NCI-H1930 (cell line): ENCODE measurements at places on chromosomes 2 and 18.

- DNase-seq, result no peak
These were observed 258.3 kb downstream of the HAUS1 start for GRCh38 chr18:46362533-46362932.

- no peak for DNase-seq
These were observed 24.2 kb downstream of the OTOF start for GRCh38 chr2:26453421-26454329.

DNA sequence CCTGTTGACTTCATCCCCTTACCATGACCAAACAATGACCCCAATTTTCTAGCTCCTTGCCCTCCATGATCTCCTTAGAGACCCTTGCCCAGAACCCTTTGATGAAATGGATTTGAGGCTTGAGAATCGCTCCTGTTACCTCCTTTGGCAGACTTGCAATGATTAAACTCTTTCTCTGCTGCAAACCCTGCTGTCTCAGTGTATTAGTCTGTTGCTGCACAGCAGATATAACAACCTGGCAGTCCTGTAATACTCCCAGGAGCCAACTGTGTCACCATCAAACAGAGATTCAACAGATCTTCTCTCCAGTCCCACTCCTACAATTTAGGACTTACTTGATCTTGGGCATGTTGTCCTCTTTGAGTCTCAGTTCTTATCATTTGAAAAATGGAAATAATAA is 242.9 kb downstream of the HRH4 start:
- DNase-seq, result no peak

DNA sequence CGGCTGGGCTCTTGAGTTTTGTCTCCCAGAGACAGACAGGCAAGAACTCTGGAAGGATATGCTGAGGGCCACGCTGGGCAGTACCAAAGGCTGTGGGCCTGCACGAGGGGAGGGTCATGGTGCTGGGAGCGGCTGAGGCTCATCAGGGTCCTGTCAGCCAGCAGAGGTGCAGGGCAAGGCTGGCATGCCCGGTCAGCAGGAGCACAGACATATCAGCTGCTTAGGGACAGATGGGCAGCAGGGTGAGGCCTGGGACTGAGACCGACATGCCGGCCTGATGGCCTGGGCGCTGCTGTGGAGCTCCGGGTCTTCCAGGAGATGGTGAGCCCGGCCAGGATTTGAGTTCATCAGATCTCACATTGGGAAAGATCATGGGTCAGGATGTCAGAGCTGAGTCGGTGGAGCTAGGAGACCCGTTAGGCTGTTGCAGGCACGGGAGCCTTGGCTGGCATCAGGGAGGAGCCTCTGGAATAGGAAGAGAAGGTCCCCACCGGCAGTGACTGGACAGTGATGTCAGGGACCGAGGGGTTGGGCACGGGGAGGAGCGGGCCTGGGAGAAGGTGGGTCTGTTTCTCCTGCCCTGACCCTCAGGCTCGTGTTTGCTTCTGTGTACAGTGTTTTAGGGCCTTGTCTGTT is 18.8 kb downstream of the CNDP2 start:
- DNase-seq, result no peak

DNA sequence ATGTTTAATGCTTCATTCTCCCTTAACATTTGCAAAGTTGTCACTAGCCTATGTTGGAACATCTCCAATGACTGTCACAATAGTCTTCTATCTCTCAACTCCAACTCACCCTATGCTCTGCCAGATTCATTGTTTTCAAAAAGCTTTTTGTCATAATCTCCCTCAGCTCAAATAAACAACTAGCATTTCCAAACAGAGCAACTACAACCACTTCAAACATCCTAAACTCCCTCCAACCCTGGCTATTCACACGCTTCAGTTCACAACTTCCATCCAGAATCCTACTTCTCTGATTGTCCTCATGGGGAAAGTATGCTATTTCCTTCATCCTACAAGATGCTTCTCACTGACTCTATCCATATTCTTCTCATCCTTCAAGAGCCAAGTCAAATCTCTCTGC is 139.2 kb upstream of the VRK2 start:
- DNase-seq, result no peak

DNA sequence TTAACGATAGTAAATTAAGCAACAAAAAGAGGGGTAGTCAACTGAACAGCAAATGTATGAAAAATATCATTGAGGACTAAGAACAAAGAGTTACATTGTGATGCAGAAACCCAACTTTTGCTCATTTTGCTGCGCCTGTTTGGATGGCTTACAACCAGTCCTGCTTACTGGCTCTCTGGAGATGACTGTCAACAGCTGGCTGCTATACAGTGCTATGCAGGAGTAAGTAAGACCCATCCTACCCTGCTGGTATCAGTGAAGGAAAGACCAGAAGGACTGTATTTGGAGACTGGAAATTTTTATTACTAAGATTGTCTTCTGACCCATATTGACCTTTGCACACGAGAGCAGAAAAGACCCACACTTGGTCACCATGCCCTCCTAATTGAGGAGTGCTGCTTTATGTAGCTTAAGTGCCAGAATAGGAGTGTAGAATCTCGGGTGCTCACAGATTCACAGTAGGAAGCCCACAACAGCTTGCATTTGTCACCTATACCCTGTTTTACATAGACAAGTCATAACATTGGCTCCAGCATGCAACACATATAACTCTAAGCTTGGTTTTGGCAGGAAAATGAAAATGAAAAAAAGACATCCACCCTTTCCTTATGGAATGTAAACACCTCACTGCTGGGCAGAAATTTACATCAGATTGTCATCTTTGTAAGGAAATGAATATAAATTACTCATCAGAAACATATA is 1915.0 kb upstream of the CELF4 start:
- no peak for DNase-seq

- DNase-seq, result no peak
These were observed 73.1 kb downstream of the RDH14 start for GRCh38 chr2:18487106-18487913.

GRCh38 chr2:157307021-157307420 is 18.6 kb downstream of the ERMN start:
- DNase-seq, result no peak

DNA sequence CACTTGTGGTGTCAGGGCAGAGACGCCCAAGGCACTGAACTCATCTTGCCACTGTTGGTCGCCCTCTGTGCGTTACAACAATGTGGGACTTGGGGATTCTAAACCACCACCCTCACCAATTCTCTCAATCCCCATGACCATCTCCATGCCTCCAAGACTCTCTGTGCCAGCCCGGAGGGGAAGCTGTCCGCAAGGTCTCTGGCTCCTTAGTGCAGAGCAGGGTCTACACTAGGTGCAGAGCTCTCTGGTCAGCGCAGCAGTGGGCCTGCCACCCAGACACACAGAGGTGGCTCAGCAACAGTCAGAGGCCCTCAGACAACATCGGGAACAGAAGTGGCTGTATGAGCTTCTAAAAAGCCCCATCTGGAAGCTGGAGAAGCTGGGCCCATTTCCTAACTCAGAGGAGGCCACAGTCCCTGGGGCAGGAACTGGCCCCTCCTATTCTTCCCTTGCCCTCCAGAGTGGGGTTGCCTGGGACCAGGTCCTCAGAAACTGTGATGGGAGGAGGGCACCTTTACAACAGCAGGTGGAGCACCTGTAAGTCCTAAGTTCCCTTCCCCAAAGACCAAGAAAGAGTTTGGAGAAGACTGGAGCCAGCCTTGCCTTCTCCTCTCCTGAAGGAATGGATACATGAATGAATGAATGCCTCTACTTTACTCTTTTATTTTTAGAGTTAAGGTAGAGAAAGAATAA is 37.7 kb downstream of the SERTAD2 start:
- no peak for DNase-seq

- no peak for DNase-seq
These were observed 20.6 kb upstream of the C2orf72 start for GRCh38 chr2:231016566-231017230.

DNA sequence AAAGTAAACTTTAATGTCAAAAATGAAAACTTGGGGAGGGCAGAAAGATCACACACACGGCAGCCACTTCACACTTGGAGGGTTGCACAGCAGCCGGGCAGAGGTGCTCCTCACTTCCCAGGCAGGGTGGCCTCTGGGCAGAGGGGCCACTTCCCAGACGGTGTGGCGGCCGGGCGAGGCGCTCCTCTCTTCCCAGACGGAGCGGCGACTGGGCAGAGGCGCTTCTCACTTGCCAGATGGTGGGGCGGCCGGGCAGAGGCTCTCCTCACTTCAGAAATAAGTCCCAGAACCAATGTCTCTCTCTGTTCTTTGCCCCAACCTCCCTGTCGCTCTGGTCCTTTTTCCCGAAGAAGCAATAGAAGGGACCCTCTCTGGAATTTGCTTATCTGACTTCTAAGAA is 65.7 kb upstream of the LRPPRC start:
- DNase-seq, result no peak

DNA sequence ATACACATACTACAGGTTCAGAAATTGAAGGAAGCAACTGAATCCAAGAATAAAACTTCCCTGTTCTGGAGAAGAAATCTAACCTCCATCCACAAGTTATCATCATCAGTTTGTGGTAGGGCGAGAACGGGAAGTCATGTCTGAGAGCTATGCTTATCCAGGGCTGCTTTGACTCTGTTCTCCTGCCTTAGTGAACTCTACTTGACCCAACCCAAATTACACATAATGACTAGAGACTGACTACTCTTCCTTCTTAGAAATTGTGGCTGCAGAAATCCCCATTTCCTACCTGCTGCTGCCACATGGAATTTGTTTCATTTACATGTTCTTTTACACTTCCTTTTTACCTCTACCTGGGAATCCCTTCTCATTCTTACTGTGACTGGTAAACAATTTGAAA is 1102.6 kb upstream of the PIK3C3 start:
- DNase-seq, result no peak

DNA sequence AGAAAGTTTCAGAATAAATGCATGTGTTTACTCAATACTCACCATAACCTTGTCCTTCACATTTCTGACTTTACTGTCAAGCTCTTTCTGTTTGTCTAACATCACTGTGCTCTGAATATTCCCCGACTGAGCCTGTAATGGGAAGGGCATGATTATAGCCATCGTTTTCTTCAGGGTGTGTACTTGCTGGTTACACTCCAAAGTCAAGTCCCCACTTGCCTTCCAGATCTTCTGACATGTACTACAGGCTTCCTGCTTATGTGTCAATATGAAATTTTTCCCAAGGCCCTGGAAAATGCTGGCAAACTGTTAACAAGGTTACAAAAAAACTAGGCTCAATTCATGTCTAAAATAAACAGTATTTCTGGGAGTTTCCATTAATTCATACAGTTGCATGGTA is 12.9 kb downstream of the STAT1 start:
- DNase-seq, result no peak

DNA sequence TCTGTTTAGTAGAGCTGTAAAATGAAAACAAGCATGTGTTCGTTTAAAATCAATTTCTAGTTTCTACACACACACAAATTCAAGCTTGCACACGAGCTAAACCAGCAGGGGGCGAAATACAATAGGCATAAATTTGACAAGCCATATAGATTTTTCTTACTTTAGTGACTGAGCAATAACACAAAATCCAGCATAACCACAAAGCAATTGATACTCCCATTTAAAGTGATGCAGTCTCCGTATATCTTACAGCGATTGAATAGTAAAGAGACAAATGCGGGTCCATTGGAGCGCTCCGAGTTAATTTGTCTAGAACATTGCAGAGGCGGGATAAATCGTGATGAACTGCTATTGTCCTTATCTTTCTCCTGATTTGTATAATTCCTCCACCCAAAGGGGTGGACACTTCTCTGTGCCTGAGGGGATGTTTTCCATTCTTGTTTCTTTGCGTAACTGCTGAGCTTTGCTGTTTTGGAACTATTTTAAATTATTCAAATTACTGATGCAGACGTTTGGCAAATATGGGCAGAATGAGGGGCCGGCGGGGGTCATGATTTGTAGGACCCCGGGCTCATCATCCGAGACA is 1.2 kb upstream of the AFTPH start:
- DNase-seq, result peak; percentile 89

- no peak for DNase-seq
These were observed 39.5 kb upstream of the TACR1 start for GRCh38 chr2:75238670-75239330.

DNA sequence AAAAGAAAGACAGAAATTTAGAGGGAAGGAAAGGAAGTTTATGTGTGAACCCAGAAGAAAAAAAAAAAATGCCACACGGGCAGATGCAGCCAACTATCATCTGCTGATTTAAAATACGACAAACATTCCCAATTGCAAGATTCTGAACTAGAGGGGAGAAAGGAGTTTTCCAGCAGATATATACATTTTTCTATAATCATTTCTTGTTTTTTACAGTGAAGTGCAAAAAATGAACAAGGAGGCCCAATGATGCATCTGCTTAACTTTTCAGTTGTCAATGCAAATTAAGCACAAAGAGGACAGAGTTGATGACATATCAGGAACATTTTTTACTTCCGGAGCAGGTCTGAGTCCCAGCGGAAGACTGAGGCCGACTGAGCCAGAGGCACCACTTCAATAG is 144.7 kb downstream of the MYCN start:
- no peak for DNase-seq

DNA sequence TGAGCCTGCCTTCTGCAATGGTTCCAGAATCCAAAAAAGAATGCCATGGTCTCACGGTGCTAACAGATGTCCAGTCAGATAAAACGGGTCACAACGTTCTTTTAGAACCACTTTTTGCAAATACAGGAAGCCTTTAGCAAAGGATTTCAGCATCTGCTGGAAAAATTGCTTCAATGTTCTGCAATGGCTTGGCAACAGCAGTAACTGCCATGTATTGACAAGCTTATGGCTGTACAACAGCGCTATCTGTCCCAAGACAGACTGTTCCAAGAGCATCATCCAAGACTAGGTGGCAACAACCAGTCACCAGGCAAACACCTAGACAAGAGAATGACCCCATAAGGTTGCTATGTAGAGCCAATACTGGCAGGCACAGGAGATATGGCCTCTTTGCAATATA is 37.6 kb upstream of the RIOK3 start:
- no peak for DNase-seq

DNA sequence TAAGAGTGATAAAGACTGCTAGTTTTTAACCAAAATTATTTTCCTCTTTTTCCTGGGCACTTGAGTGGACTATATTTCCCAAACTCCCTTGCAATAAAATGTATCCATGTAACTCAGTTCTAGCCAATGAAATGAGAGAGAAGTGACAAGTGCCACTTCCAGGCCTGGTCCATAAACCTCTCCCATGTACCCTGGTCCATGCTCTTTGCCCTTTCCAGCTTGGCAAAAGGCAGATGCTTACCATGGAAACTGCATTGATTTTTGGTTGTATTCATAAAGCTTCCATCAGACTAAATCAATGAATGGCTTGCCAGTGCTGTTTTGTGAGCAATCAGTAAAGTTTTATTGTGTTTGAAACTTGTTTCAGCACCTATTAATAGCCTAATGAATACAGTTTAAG is 229.3 kb downstream of the TNS1 start:
- DNase-seq, result no peak
